ENCODE measurements at places on chromosomes 11 and 22.

DNA sequence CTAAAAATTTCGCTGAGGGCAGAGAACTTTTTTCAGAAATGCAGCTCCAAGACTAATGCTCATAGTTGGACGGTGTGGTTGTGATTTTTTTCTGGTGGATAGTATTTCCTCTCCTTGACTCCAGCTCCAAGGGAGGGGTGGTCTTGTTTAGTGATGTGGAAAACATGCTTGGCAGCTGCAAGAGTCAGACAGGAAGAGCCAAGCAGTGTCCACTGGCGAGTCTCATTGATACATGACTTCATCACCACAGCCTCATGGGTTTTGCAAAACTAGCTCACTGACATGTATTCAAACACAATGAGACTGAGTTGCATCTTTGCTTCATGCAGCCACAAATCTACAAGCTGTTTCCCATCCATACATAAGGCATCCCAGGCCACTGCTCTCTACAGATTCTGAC is 7.3 kb upstream of the KCNJ1 start:
- DNase-seq, result no peak

DNA sequence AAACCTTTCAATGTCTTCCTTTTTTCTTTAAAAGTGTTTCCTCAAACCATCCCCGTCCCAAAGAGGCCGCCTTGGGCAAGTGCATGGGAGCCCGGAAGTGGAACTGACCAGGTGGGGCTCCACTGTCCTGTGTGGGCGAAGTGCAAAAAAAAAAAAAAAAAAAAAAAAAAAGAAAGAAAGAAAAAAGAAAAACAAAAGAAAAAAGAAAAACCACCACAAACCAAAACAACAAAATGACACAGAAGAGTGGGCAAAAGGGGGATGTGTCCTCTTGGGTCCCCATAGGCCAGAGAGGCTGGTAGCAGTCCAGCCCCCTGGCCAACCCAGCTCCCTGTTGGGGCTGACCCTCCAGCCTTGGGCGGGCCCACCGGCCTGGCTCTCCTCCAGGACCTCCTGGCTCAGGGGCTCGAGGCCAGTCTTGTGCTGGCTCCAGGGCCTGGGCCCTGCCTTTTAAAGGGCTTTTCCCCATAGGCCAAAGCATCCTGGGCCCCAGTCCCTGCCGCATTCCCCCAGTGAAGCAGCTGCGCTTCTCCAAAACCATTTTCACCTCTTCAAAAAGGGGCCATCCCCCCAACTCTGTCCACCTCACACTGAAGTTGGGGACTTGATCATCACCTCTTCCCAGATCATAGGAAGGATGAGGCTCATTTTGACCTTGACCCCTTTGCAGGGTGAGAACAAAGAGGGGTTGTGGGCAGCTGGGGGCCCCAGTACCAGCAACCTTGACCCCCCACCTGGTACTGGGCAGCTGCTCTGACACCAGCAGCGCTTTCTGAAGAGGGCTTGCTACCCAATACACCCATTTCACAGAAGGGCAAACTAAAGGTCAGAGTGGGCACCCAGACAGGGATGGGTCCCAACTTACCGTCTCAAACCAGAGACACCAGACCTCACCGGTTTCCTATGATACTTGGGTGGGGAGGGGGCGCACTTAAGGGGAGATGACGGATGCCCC is 9.4 kb downstream of the CBX6 start:
- DNase-seq, result no peak

DNA sequence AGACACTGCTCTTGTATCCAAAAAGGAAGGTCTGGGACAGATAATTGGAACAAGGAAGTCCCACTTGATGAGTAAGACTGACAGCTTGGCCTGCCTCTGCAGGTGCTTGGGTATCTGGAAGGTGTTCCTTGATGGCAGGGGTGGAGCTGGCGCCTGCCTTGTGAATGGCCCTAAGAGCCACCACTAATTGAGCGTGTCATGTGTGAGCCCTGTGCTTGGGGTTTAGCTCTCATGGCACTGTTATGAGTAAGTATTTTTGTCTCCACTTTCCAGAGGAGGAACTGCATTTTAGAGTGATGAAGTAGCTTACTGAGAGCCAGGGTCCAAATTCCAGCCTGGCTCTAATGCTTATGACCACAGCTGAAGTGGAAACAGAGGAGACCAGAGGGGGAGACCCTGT is 71.2 kb upstream of the NECTIN1 start:
- DNase-seq, result no peak

GRCh38 chr11:108218455-108218854 is 4.0 kb downstream of the NPAT start:
- no peak for DNase-seq

DNA sequence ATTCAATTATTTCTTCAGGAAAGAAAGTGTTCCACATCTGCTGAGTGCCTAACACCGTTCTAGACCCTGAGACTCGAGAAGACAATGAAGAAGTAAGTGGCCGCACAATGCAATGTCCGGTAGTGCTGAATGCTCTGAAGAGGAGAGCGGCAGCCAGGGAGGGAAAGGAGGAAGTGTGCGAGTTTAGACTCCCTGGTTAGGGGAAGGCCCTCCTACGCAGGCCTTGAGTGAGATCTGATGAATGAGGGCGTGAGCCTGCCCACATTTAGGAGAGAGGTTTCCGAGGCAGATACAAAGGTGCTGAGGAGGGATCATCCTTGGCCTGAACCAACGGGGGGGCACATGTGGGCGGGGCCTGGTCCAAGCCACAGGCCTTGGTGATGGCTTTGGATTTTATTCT is 558.6 kb downstream of the NTM start:
- DNase-seq, result no peak

DNA sequence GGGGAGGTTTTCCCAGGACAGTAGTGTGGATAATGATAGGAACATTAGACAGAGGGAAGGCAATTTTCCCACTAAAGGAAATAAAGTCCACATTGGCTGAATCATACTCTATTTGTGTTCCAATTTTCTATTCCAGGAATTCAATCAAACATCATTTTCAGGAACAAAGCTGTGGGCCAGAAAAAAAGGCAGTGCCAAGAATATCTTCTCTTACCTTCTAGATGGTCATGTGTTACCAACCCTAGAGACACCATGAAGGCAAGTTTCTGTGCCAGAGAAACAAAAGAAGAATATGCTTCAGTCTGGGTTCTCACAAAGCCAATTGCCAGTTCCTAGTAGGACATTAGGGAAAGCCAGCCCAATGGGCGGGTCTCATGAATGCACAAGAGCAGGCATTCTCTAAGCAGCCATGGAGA is 27.5 kb downstream of the LARGE2 start:
- no peak for DNase-seq

DNA sequence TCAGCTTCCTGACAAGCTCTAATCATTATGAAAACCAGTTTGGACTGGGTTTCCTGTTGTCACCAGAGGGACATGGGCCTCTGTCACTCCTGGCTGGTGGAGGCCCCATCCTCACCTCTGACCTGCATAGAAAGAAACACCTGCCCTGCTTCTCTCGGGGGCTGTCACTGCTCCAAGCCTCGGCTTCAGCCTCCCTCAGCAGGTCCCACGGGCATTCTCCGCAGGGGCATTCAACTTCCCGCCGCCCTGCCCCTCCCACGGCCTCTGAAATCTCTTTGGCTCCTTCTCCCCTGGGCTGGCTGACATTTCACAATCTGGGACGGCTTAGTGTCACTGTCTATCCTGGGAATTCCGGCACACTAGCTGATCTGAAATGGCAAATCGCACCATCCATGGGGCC is 257.9 kb downstream of the CTTN start:
- no peak for DNase-seq

DNA sequence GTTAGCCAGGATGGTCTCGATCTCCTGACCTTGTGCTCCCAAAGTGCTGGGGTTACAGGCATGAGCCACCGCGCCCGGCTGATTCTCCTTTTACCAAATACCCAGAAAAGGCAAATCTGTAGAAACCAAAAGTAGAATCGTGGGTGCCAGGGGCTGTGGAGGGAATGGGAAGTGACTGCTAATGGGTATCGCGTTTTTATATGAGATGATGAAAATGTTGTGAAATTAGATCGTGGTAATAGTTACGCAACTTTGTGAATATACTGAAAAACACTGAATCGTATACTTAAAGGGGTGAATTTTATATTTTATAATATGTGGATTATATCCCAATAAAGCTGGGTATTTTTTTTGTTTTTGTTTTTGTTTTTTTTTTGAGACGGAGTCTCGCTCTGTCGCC is 48.2 kb upstream of the CREB3L1 start:
- DNase-seq, result no peak

DNA sequence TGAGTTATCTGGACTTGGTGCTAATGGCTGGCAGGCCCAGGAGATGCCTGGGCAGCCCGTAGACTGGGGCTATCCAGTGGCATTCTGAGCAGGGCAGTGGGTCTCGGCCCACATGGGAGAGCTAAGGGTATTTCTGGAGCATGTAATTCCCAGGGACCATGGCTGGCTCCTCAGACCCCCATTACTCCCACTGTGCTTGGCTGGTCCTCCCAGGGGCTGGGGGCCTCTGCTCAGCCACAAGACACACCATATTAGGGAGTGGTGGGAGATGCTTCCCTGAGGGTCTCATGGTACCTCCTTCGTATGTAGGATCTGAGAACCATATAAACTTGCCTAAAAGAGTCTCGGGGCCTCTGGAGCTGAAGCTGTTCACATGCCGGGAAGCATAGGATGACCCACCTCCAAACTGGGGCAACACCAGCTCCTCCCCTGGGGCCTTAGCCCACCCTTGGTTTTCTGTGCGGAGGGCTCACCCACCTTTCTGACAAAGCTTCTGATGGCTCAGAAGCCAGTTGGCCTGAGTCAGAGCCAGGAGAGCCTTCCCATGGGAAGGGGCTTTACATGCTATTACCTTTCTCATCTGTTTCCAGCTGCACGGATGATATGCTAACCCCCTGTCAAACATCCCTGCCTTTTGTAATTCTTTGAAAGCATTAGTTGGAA is 9.5 kb upstream of the FTH1 start:
- no peak for DNase-seq

DNA sequence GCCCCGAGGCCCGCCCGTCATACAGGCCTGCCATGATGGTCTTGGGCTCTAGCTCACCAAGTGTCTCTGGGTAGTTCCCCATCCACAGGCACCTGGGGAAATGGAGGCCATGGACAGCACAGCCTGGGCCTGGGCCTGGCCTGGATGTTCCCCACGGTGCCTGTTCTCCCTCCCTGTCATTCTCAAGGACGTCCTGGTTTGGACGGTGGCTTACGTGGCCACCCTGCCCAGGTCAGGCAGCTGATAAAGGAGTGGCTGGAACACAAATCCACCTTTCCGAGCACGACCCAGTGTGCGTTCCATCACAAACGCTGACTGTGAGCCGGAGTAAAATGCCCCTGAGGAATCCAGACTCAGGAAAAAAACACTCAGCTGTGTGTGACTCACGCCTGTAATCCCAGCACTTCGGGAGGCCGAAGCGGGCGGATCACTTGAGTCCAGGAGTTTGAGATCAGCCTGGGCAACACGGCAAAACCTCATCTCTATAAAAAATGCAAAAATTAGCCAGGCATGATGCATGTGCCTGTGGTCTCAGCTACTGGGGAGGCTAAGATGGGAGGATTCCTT is 41.2 kb upstream of the TESMIN start:
- DNase-seq, result no peak

GRCh38 chr22:23217171-23218052 is 37.1 kb downstream of the BCR start:
- no peak for DNase-seq

- DNase-seq, result no peak
Measured at GRCh38 chr11:126366064-126366822, 10.8 kb downstream of the ST3GAL4 start.

- no peak for DNase-seq
Measured at GRCh38 chr11:128476049-128476448, 111.3 kb downstream of the ETS1 start.

GRCh38 chr11:1565173-1565903 is 6.7 kb downstream of the DUSP8 start:
- no peak for DNase-seq

GRCh38 chr11:111586388-111586831 is 15.8 kb upstream of the SIK2 start:
- peak; percentile 40 for DNase-seq

DNA sequence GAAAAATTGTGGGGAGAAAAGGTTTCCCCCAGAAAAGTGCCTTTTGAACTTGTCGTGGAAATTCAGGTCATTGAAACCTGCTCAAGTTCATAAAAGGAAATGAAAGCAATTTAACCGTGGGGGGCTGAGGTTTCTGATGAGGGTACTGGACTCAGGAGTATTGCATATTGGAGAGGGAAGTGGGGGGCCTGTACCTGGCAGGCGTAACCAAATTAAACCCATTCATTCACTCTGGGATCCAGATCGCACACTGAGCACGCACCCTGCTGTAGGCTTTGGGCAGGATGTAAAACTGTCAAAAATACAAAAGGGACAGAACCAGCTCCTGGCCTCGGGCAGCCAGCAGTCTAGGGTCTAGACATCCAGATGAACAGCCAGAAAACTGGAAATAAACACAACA is 1517.4 kb downstream of the BRD1 start:
- DNase-seq, result no peak

DNA sequence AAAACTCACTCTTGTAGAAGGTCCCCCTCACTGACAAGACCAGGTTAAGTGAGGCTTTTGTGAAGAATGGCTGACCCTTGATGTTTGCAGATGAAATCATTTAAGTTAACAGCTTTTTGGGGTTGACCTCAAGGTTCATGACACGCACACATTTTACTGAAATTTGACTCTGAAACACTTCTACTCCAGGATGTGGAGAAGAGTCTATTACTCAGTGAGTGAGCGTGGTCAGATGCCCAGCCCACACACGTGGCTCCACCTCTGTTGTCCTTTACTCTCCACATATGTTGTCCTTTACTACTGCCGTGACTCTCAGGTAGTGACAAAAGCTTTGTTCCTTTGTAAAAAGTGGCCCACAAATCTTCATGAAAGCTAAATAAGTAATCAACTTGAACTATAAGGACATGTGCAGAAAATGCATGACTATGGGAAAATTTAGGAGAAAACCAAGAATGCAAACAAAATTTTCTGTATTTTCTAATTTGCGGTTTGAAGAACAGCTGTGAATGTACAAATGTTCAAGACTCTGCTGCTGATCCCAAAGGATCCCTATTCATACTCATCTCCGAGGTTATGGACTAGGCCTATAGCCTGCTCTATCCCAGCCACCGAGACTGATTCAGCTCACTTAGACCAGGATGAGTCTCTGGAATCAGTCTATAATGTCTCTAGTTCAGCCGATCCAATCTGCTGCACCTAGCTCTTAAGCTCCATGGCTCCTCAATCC is 22.4 kb downstream of the XRRA1 start:
- no peak for DNase-seq

GRCh38 chr11:69221086-69221485 is 65.4 kb downstream of the SMIM38 start:
- no peak for DNase-seq

- DNase-seq, result no peak
Measured at GRCh38 chr11:93160808-93161207, 37.0 kb downstream of the SLC36A4 start.
